ENCODE measurements at places on chromosomes 2 and 18. TPM values are rescaled to one million over a fixed set of nuclear protein-coding genes. Genes with fewer than 3 reads are reported as not detected.

GRP gene
- total RNA-seq = 1.2 TPM

GRCh38 chr2:86623043-86623493 is 597 bp downstream of the RNF103 start:
- peak; percentile 11 for DNase-seq
- peaks cover 13% of the 10 kb centered on the region for H3K36me3 ChIP-seq
- H3K27me3 ChIP-seq = no peaks in the 10 kb centered on the region
- peaks cover 11% of the 10 kb centered on the region for H3K4me1 ChIP-seq
- peak overlapping the region; percentile 76 for H3K4me3 ChIP-seq
- H3K27ac ChIP-seq = peak overlapping the region; percentile 99

GRCh38 chr2:68379184-68379708 is 14.2 kb downstream of the PLEK start:
- H3K27ac ChIP-seq = no peak overlapping the region
- H3K36me3 ChIP-seq = no peaks in the 10 kb centered on the region
- DNase-seq = no peak
- H3K27me3 ChIP-seq = peaks cover under 1% of the 10 kb centered on the region
- H3K4me1 ChIP-seq = no peaks in the 10 kb centered on the region

QPCT gene
- total RNA-seq = 0.33 TPM

GRCh38 chr2:72204786-72205503 is 57.3 kb upstream of the CYP26B1 start:
- H3K4me1 ChIP-seq = peaks cover 27% of the 10 kb centered on the region
- H3K27me3 ChIP-seq = no peaks in the 10 kb centered on the region
- H3K4me3 ChIP-seq = no peak overlapping the region
- H3K27ac ChIP-seq = no peak overlapping the region
- H3K36me3 ChIP-seq = no peaks in the 10 kb centered on the region

DNA sequence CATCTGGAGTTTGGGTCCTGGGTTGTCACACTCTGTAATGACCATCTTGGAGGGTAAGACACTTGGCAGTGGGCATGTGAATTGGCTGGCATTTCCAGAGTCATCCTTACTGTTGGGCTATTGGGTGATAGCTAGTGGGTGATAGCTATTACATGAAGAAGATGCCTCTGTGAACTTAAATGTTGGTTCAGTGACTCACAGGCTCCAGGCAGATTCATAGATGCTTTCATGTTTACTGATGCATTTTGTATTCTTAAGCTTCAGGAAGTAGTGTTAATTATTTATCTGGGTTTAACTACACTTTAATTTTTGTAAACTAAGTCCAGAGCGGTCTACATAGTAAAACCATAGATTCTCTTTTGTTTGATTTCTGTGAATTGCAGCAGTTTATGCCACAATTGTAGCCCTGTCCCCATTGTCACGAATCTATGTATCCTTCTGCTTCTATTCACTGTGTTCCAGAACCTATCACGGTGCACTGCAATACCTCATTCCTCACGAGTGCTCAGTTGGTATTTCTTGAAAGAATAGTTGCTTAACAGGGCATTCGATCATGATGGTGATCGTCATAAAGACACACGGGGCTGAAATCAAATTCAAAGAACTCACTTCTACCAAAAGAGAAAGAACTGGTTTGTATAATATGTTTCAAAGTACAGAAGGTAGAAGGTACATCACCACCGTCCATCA is 79.7 kb downstream of the GBX2 start:
- H3K27ac ChIP-seq = no peak overlapping the region
- peaks cover 17% of the 10 kb centered on the region for H3K4me1 ChIP-seq
- no peaks in the 10 kb centered on the region for H3K27me3 ChIP-seq
- no peak for DNase-seq
- no peaks in the 10 kb centered on the region for H3K36me3 ChIP-seq

GRCh38 chr2:207855591-207855990 is 85.9 kb upstream of the FZD5 start:
- DNase-seq = no peak
- H3K27ac ChIP-seq = no peak overlapping the region
- H3K27me3 ChIP-seq = no peaks in the 10 kb centered on the region
- H3K36me3 ChIP-seq = no peaks in the 10 kb centered on the region
- H3K4me1 ChIP-seq = no peaks in the 10 kb centered on the region

GRCh38 chr2:15677141-15677843 is 85.6 kb downstream of the DDX1 start:
- DNase-seq = peak; percentile 41
- H3K36me3 ChIP-seq = no peaks in the 10 kb centered on the region
- no peaks in the 10 kb centered on the region for H3K27me3 ChIP-seq

COL3A1 gene
- total RNA-seq = 216 TPM

DNA sequence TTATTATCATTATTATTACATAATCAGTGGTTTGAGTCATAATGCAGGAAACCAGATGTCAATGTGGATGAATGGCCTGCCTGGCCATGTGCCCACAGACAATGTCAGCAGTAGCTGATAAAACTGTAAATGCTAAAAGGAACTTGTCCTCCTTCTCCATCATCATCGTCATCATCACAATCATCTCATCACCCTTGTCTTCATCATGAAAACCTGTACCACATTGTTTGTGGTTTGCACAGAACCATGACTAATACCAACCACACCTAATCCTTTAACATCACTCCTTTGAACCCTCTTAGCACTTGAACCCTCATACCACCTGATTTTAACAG is 96.0 kb downstream of the HNMT start:
- DNase-seq = no peak
- H3K27ac ChIP-seq = no peak overlapping the region
- no peaks in the 10 kb centered on the region for H3K36me3 ChIP-seq
- no peak overlapping the region for H3K4me3 ChIP-seq
- H3K4me1 ChIP-seq = no peaks in the 10 kb centered on the region
- H3K27me3 ChIP-seq = no peaks in the 10 kb centered on the region

DNA sequence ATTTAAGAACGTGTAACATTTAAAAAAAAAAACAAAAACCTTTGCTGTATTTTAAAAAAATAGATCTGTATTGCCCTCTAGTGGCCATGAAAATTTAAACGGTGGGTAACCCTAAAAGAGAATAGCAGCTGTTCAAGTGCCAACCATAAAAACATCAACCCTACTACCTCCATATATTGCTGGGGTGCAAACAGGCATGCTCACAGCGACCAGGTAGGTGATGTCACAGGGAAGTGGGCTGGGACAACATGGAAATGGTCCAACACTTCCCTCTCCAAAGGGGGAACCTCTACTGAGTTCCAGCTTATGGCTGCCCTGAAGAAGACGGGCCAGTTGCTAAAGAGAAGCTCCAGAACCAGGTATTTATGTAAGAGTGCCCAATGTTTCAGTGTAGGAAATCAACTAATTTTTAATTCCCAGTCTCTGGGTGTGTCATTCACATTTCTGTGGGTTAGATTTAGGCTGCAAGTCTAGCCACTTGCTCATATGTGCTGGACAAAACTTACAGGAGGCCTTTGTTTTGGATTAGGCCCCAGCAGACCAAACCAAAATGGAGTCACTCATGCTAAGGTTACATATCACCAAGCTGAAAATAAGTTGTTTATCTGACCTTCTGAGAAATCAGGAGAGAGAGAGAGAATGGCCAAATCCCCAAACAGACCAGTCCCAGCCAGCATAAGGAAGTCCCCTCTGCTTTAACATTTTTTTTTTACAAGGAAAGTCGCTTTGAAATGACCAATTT is 54.5 kb downstream of the SKA1 start:
- no peaks in the 10 kb centered on the region for H3K36me3 ChIP-seq
- H3K27me3 ChIP-seq = no peaks in the 10 kb centered on the region
- no peak overlapping the region for H3K4me3 ChIP-seq

CCDC138 gene
- 10.0 TPM for total RNA-seq

- H3K27me3 ChIP-seq = no peaks in the 10 kb centered on the region
These were observed 1.3 kb downstream of the GAL3ST2 start for GRCh38 chr2:241777686-241778627.

MOCOS gene
- 0.85 TPM for total RNA-seq

KIF1A gene
- 14.1 TPM for total RNA-seq

DNA sequence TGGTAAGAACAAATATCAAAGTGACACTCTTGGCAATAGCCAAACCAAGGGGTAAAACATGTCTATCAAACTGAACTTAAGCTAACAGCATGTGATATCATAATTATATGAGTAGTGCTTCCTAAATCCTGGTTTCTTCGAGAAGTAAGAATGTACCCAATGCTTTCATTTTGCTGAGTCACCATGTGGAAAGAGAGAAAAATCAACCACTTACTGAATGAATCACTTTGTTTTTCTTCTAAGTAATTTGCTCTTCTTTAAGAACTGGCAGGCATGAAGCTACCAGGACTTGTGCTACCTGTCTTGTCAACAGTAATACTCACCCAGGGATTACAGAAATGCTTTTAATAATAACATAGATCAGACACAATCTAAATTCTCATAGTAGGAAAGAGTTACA is 19.0 kb upstream of the DUSP19 start:
- H3K4me3 ChIP-seq = no peak overlapping the region
- peaks cover 12% of the 10 kb centered on the region for H3K4me1 ChIP-seq
- no peak overlapping the region for H3K27ac ChIP-seq
- H3K36me3 ChIP-seq = no peaks in the 10 kb centered on the region
- no peak for DNase-seq
- no peaks in the 10 kb centered on the region for H3K27me3 ChIP-seq

DNA sequence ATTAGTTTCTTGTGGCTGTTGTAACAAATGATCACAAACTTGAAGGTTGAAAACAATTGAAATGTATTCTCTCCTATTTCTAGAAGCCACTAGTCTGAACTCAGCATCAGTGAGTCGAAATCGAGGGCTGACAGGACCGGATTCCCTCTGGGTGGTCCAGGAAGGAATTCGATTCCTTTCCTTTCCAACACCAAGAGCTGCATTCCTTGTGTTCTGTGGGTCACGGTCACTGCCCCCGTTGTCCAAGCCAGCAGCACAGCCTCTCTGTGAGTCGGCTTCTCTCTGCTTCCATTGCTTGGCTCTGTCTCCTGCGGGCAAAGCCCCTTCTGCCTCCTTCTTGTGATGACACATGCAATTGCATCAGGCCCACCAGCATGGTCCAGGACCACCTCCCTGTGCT is 67.3 kb downstream of the SMIM21 start:
- no peaks in the 10 kb centered on the region for H3K4me1 ChIP-seq
- no peak for DNase-seq
- no peaks in the 10 kb centered on the region for H3K36me3 ChIP-seq
- H3K4me3 ChIP-seq = no peak overlapping the region

DNA sequence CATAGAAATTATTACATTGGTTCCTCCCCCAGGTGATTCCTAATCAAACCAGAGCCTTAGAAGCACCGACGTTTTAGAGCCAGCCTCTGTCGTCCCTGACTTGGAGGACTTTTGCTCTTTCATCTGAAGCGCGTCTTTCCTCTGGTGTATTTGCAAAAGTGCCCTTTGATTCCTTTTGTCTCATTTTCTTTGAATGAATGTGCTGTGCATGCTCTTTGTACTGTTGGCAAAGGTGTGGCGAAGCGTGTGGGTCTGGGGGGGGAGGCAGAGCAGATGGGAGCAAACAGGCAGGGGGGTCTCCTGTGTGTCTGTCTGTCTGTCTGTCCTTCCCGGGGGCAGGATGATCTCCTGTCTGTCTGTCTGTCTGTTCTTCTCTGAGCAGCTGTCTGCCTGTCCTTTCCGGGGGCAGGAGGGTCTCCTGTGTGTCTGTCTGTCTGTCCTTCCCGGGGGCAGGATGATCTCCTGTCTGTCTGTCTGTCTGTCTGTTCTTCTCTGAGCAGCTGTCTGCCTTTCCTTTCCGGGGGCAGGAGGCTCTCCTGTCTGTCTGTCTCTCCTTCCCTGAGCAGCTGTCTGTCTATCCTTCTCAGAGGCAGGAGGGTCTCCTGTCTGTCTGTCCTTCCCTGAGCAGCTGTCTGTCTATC is 205.5 kb upstream of the MYT1L start:
- H3K27ac ChIP-seq = no peak overlapping the region
- no peak overlapping the region for H3K4me3 ChIP-seq
- H3K4me1 ChIP-seq = no peaks in the 10 kb centered on the region
- H3K36me3 ChIP-seq = no peaks in the 10 kb centered on the region
- no peak for DNase-seq

- no peaks in the 10 kb centered on the region for H3K27me3 ChIP-seq
- no peak overlapping the region for H3K4me3 ChIP-seq
- DNase-seq = no peak
These were observed 422.0 kb downstream of the GALR1 start for GRCh38 chr18:77671456-77672167.

CCBE1 gene
- 1.8 TPM for total RNA-seq

IL36A gene
- total RNA-seq = not detected

DNA sequence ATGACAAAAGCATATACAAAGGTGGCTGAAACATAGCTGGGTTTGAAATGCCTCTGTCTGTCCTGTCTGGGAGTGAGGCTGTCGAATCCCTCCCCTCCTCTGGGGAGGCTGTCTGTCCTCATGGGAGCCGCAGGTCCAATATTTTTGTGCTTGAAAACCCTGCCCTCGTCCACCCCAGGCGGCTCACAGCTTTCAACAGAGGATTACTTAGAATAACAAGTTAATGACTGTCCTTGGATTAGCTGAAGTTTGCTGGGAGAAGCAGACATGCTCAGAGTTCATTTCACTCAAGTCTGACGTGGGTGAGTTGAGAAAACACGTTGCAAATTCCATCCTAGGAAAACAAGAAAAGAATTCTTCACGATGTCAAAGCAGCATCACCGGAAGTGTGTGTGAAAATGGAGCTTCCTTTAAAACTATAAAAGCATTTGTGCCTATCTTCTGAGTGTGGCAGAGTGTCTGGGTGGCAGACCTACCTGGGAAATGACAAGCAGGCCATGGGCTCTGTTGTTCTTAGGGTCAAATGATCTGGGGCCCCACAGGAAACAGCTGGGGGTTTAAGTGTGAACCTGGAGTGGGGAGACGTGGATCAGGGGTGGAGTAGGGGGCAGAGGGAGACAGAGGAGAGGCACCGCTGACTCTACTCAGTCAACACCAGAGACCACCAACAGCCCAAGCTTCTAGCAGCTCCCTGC is 77.1 kb downstream of the DDX1 start:
- peak overlapping the region; percentile 78 for H3K27ac ChIP-seq
- H3K27me3 ChIP-seq = no peaks in the 10 kb centered on the region
- H3K4me1 ChIP-seq = peaks cover 29% of the 10 kb centered on the region
- peak; percentile 67 for DNase-seq

DNA sequence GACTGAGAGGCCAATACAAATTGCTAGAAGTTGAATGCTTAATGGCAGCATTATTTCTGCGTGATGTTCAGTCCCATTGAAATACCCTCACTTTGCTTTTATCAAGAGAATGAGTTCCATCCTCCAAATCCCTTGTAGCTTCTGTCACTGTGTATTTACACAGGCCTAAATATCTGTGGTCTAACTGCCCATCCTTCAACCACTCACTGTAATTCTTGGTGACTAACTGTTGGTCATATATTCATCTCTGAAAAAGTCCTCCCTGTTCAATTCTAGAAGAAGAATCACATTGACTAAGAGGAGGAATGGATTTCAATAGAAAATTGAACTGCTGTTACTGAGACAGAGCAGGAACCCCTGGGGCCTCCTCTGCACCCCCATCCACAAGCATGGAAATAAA is 74.2 kb upstream of the L3MBTL4 start:
- no peaks in the 10 kb centered on the region for H3K4me1 ChIP-seq
- no peak for DNase-seq
- no peaks in the 10 kb centered on the region for H3K36me3 ChIP-seq
- no peak overlapping the region for H3K4me3 ChIP-seq

DNA sequence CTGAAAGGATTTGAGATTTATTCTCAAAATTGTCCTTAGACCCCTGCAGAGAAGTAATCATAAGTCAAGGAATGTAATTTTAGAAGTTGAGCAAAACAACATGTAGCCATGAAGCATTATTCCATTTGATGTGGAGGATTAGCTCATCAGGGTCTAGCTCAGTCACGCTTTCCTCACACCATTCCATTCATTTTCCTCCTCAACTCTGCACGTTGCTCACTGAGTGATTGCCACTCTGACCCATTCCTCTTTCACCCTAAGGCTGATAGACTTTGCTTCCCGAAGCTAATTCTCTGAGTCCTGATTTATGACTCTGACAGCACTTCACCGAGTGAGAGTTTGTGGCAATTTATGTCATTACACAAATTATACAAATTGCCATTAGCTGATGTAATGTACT is 820.6 kb upstream of the PIK3C3 start:
- no peak overlapping the region for H3K27ac ChIP-seq
- H3K36me3 ChIP-seq = no peaks in the 10 kb centered on the region
- H3K27me3 ChIP-seq = no peaks in the 10 kb centered on the region
- no peak overlapping the region for H3K4me3 ChIP-seq
- no peaks in the 10 kb centered on the region for H3K4me1 ChIP-seq
